ENCODE measurements at places on chromosomes 7 and 10.

DNA sequence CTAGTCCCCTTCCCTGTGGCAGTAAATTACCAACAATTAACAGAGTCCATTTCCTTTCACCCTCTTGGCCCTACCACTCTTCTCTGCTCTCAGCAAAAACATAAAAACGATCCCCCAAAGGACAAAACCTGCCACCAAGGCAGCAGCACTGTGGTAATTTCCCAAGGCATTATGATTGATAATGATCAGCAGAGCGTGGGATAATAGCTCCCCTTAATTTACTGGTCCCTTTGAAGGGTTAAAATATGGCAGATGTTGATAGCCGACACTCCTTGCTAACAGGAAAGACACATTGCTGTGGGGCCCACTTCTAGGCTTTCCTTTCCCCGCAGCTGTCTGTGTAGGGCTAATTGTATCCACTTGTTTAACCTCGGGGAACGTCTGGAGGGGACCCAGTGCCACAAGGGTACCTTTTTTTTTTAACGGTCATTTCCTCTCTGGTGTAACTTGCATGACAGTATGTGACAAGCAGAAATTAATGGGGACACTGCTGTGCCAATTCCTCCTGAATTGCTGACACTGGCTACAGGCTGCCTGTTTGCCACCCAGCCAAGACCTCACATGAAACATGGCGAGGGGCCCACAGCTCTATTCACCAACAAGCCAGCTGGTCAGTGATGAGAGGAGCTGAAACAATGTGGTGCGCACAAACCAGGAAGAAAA lies 81.3 kb downstream of the CDK6 start:
- peaks cover 4% of the 10 kb centered on the region for H3K4me1 ChIP-seq
- H3K36me3 ChIP-seq: no peaks in the 10 kb centered on the region
- H3K27me3 ChIP-seq: no peaks in the 10 kb centered on the region
- H3K27ac ChIP-seq: no peak overlapping the region

GRCh38 chr7:108246227-108246837 lies 116.2 kb upstream of the LAMB4 start:
- no peak for DNase-seq
- H3K4me3 ChIP-seq: no peak overlapping the region
- H3K27me3 ChIP-seq: no peaks in the 10 kb centered on the region
- H3K4me1 ChIP-seq: no peaks in the 10 kb centered on the region
- no peak overlapping the region for H3K27ac ChIP-seq

DNA sequence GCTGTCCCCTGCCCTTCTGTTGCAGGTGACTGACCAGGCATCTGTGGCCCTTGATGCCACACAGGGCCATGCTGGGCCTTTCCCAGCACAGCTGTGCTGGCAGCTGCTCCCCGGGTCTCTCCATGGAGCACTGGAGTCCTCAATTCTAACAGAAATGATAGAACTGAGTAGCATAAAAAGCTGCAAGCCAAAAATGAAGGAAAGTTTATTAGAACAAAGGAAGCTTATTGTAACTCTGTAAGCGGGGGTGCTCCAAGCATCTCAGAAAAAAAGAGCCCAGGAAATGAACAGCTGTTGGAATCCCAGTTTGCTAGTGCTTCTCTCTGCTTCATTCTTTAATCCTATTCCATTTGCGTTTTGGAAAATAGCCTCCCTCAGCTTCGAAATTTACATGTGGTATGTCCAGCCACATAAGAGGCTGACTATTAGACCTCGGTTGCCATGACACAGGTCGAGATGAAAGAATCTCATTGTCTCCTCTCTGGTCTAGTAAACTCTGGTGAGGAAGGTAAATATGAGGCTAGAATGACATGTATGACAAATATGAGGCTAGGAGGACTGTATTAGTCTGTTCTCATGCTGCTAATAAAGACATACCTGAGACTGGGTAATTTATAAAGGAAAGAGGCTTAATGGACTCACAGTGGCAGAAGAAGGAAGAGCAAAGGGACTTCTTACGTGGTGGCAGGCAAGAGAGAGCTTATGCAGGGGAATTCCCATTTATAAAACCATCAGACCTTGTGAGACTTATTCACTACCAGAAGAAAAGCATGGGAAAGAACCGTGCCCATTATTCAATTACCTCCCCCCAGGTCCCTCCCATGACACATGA lies 23.7 kb downstream of the EPDR1 start:
- H3K27me3 ChIP-seq: no peaks in the 10 kb centered on the region
- peak overlapping the region; percentile 73 for H3K27ac ChIP-seq
- no peaks in the 10 kb centered on the region for H3K36me3 ChIP-seq
- H3K4me1 ChIP-seq: peaks cover 3% of the 10 kb centered on the region
- no peak overlapping the region for H3K4me3 ChIP-seq

GRCh38 chr10:117262903-117263293 lies 22.0 kb downstream of the SLC18A2 start:
- no peaks in the 10 kb centered on the region for H3K36me3 ChIP-seq
- no peaks in the 10 kb centered on the region for H3K27me3 ChIP-seq
- no peaks in the 10 kb centered on the region for H3K4me1 ChIP-seq
- DNase-seq: no peak
- H3K27ac ChIP-seq: no peak overlapping the region

DNA sequence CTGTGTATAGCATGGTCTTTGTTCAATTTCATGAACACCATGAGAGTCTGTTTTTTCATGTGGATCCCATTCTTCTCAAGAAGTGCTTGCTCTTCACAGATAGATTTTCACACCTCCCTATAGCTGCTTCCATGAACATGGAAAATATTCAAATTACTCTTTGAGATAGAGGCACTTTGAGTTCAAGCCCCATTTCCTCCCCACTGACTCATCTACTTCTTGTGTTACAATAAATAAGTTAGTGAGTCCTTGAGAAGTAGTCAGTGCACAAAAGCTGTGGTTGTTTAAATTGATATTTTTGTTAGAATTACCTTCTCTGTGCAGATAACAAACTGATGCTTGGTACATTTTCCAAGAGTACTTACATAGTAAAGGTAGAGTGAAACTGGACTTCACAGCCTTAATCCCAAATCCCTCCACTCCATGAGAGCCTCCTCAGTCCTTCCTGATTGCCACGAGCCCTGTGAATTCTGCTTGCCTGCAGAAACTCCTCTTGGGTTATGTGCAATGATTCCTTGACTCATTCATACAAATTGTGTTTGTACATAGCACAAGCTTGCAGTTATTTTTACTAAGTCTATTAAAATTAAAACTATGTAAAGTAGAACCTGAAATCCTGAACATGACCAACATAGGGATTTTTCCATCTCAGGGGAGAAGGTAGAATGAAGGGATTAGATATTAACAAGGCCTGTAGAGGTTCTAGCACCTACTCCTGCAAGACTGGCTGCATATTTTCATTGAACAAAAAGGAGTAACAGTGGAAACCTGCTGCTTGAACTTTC lies 496.2 kb downstream of the TNS3 start:
- no peaks in the 10 kb centered on the region for H3K27me3 ChIP-seq
- H3K4me3 ChIP-seq: no peak overlapping the region
- no peaks in the 10 kb centered on the region for H3K36me3 ChIP-seq

- H3K4me3 ChIP-seq: no peak overlapping the region
- no peaks in the 10 kb centered on the region for H3K27me3 ChIP-seq
- H3K27ac ChIP-seq: no peak overlapping the region
- no peak for DNase-seq
- no peaks in the 10 kb centered on the region for H3K4me1 ChIP-seq
- no peaks in the 10 kb centered on the region for H3K36me3 ChIP-seq
Measured at GRCh38 chr7:47513741-47514241, 68.1 kb downstream of the TNS3 start.

DNA sequence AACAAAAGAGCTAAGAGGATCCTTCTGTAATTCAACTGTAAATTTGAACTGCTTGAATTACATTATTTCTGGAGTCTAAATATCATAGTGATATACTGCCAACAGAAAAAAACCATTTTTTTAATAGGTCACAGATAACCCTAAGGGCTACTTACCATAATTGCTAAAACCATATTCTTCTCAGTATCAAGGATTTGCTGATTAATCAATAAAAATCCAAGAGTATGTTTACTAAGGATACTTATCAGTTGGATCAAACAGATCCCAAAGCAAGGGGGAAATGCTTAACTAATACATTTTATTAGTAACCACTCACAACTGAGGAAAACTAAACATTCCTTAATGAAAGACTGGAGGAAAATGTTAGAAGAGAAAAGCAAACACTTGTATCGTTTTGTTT lies 166.0 kb downstream of the PIP4K2A start:
- H3K4me3 ChIP-seq: no peak overlapping the region
- DNase-seq: no peak
- H3K4me1 ChIP-seq: no peaks in the 10 kb centered on the region
- no peaks in the 10 kb centered on the region for H3K27me3 ChIP-seq
- no peak overlapping the region for H3K27ac ChIP-seq
- no peaks in the 10 kb centered on the region for H3K36me3 ChIP-seq

- H3K4me1 ChIP-seq: no peaks in the 10 kb centered on the region
- no peaks in the 10 kb centered on the region for H3K27me3 ChIP-seq
- DNase-seq: no peak
- H3K4me3 ChIP-seq: peak overlapping the region; percentile 14
- no peak overlapping the region for H3K27ac ChIP-seq
Measured at GRCh38 chr7:158847451-158847866, 8.9 kb upstream of the DYNC2I1 start.

GRCh38 chr10:128704716-128705115 lies 578.5 kb upstream of the MKI67 start:
- H3K4me3 ChIP-seq: no peak overlapping the region
- no peak overlapping the region for H3K27ac ChIP-seq
- peaks cover 6% of the 10 kb centered on the region for H3K27me3 ChIP-seq
- H3K4me1 ChIP-seq: no peaks in the 10 kb centered on the region
- no peaks in the 10 kb centered on the region for H3K36me3 ChIP-seq

GRCh38 chr10:14698829-14699170 lies 75.9 kb downstream of the FAM107B start:
- no peaks in the 10 kb centered on the region for H3K27me3 ChIP-seq
- H3K27ac ChIP-seq: no peak overlapping the region
- no peaks in the 10 kb centered on the region for H3K36me3 ChIP-seq
- H3K4me3 ChIP-seq: no peak overlapping the region
- H3K4me1 ChIP-seq: no peaks in the 10 kb centered on the region
- no peak for DNase-seq

DNA sequence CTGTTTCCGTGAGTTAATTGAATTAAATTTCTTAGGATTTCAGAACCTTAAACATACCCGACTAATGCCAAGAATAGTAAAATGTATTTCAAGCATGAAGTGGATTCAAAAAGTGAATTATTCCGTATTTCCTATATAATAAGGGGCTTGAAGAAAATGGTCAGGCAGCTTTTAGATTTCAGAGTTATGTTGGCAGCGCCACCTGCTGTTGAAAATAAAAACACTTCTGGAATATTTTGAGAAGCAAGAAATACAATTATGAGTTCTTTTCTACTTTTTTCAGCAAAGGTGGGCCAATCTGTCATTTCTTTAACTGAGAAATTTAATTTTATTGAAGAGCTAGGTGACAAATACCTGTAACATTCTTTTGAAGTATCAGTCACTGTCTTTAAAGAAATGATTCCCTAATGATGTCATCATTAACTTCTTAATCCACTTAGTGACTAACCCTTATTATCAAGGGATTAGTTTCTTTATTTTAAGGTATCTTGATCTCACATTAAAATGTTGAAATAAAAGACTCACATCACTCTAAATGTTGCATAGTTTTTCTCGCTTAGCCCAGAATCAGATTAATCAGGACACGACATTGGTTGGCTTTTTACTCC lies 36.6 kb upstream of the AGR3 start:
- no peaks in the 10 kb centered on the region for H3K27me3 ChIP-seq
- H3K27ac ChIP-seq: no peak overlapping the region
- no peak overlapping the region for H3K4me3 ChIP-seq
- H3K36me3 ChIP-seq: no peaks in the 10 kb centered on the region
- DNase-seq: no peak

- DNase-seq: no peak
- no peak overlapping the region for H3K27ac ChIP-seq
- H3K27me3 ChIP-seq: no peaks in the 10 kb centered on the region
- no peak overlapping the region for H3K4me3 ChIP-seq
Measured at GRCh38 chr7:80210400-80210799, 75.8 kb downstream of the GNAI1 start.

- H3K27ac ChIP-seq: no peak overlapping the region
- no peak overlapping the region for H3K4me3 ChIP-seq
- no peaks in the 10 kb centered on the region for H3K36me3 ChIP-seq
- no peak for DNase-seq
Measured at GRCh38 chr7:2708547-2709310, 20.7 kb downstream of the AMZ1 start.

DNA sequence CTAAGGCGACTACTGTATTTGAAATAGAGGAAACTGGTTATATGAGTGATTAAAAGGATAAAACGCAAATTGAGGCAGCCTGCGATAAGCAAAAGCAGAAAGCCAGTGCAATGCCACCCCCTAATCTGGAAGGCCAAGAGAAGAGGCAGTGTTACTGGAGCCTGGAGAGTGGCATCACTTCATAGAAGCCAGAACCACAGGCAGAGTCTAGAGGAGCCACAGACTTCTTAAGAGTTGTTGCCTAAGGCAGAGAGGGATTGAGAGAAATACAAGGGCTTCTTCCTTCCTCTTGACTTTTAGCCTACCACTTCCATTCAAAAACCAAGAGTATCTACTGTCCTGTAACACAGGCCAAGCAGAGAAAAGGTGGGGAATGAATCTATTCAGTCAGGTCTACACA lies 94.9 kb upstream of the SKAP2 start:
- no peaks in the 10 kb centered on the region for H3K36me3 ChIP-seq
- no peak overlapping the region for H3K4me3 ChIP-seq
- DNase-seq: no peak
- H3K4me1 ChIP-seq: no peaks in the 10 kb centered on the region

DNA sequence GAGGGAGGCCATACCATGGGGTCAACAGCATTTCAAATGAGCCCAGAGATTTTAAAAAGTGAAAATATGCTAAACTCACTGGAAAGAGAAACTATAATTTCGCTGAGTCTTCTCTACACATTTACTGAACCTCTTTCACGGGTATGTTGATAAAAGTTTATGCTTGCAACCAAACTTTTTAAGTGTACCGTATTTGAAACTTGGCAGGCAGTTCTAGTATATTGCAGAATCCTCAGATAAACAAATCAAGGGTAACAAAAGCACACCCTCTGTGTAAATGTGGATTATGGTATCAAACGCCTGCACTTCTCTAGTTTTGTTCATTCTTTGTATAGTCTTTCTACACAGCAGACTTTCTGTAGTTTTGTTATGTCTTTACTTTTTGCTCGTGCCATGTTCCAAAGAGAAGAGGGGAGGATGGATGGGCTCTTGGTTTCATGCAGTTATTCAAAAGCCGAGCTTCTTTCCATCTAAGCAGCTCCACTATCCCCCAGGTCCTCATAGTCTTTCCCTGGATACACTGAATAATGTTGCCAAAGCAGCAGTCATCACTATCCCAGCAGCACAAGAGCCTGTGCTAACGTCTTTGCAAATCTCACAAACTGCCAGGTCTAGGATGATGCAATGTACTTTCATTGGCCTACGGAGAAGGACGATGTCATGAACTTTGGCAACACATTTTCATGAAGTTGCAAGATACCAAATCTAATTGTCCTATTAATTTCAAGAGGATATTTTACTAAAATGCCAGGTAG lies 131.2 kb downstream of the MPP7 start:
- no peaks in the 10 kb centered on the region for H3K4me1 ChIP-seq
- H3K4me3 ChIP-seq: no peak overlapping the region
- no peaks in the 10 kb centered on the region for H3K27me3 ChIP-seq
- no peak for DNase-seq
- no peak overlapping the region for H3K27ac ChIP-seq
- H3K36me3 ChIP-seq: no peaks in the 10 kb centered on the region

GRCh38 chr7:55622241-55622640 lies 49.9 kb upstream of the VOPP1 start:
- H3K4me3 ChIP-seq: no peak overlapping the region
- H3K27ac ChIP-seq: no peak overlapping the region
- H3K4me1 ChIP-seq: no peaks in the 10 kb centered on the region
- H3K27me3 ChIP-seq: no peaks in the 10 kb centered on the region
